ENCODE measurements at places on chromosomes 5 and 9.

DNA sequence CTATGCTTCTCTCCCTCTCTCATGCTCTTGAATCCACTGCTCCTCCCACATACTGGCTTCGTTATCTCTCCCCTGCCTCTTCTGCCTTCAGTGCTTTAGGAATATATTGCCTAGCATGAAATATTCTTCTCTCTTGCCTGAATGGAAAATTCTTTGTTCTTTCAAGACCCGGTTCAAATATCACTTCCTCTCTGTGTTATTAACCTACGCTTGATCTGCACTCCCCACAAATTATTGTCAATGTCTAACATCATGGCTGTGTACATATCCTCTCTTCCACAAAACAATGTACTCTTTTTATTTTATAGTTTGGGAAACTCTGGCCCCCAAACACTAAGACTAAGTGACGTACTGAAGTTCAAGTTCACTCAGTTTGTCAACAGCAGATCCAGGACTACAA lies 211.0 kb downstream of the SEC61B start:
- DNase-seq = no peak

DNA sequence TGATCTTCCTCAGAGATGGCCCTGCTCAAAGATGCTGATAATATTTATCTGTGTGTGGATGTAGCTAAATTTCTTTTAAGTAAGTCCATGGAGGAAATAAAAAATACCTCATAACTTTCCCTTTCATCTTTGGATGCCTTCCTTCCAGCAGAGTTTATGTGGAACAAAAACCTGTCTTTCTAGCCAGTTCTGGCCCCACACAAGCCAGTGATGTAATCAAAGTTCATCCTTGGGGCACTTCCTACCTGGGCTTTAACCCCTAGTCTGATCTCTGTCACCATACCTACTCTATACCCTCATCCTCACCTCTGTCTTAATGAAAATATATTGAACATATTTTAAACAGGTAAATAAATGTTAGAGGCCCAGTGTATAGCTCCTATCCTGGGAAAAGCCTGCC lies 39.8 kb upstream of the RASGRF2 start:
- DNase-seq = no peak

DNA sequence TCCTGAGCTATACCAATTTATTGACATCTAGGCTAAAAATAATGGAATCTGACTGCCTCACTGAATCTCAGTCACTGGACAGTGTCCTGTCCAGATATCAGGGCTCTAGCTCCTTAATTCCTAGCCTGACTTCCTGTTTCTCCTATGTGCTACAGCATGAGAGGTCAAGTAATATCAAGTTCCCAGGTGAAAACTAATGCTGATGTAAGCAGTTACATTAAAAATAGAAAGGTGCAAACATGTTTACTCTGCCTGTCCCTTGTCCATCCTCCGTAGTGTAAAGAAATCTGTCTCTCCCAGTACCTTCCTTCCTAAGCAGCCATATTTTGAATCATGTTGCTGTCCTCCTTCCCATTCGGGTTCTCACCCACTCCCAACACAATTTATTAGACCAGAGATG lies 145.9 kb upstream of the GHR start:
- DNase-seq = no peak

GRCh38 chr9:33659921-33660320 lies 135.4 kb upstream of the PRSS3 start:
- DNase-seq = no peak

GRCh38 chr5:156513123-156513815 lies 186.3 kb downstream of the SGCD start:
- DNase-seq = no peak

- no peak for DNase-seq
Observed at GRCh38 chr9:85876628-85877027, 64.3 kb upstream of the NAA35 start.

DNA sequence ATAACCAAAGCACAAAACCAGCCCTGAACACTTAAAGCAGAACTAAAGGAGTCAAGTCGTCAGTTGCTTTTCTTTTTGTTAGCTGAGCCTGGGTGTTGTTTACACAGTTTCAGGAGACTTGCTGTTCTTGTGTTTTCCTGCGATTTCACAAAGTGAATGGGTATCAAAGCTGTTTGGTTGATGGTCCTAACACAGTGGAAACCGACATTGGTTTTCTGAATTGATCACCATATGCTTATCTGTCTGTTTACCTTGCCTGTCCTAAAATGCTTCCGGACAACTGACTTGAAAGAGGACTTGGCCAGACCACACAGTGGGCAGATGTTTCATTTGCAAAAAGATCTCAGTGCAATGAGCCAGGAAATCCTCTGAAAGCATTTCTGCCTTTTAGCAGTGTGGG lies 676.4 kb downstream of the PRELID2 start:
- no peak for DNase-seq

DNA sequence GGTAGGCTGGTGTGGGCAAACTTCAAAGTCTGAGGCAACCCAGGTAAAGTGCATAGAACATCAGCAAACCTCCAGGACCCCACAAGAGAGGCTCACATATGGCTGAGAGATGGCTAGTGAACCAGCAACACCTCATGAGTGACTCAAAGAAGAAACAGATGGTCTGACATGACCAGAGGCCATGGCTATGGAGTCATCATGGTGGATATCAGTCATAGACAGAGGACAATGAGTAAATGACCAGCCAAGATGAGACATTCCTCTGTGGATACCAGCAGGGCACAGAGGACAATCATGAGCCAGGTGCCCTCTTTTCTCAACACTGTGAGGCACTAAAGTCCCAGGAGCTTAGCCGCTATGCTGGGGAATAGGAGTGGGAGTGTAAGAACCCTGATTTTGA lies 180.8 kb downstream of the RASEF start:
- no peak for DNase-seq

GRCh38 chr5:141777130-141777529 lies 95.1 kb upstream of the ARAP3 start:
- no peak for DNase-seq

- no peak for DNase-seq
Observed at GRCh38 chr5:55763746-55764420, 26.0 kb downstream of the DDX4 start.

GRCh38 chr5:100562821-100563220 lies 27.6 kb downstream of the FAM174A start:
- no peak for DNase-seq

GRCh38 chr9:117473293-117473692 lies 58.4 kb upstream of the ASTN2 start:
- no peak for DNase-seq

DNA sequence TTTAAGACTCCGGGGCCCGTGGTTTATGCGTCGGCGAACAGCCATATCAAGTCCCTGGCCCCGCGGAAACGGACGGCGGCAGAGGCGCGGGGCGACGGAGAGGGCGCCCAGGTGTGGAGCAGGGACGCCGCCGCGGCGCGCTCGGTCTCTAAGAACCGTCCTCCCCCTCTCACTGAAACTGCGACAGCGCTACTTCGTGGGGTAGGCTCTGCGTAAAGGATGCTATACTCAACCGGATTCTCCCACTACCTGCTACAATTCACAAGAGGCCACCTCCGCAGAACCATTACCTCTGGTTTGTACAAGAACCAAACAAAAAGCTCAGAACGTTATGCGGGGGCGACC lies 404 bp downstream of the MRNIP start:
- no peak for DNase-seq

DNA sequence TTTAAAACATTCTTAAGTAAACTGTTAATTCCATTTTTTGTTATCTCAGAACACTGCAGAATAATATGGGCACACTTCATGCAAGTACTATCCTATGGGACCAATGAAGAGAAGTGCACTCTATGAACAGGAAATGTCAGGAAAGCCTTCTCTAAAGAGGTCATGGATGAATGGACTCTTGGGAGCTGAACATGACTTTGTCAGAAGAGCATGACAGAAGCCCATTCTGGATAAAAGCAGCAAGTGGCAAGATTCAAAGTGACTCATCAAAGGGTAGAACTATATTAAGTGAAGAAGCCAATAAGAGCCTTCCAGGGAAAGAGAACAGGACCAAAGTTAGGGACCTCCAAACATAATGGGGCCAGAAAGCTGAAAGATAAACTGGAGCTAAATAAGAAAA lies 94.0 kb downstream of the RAPGEF6 start:
- no peak for DNase-seq

- DNase-seq = no peak
Observed at GRCh38 chr9:125649315-125649714, 57.7 kb downstream of the MAPKAP1 start.

DNA sequence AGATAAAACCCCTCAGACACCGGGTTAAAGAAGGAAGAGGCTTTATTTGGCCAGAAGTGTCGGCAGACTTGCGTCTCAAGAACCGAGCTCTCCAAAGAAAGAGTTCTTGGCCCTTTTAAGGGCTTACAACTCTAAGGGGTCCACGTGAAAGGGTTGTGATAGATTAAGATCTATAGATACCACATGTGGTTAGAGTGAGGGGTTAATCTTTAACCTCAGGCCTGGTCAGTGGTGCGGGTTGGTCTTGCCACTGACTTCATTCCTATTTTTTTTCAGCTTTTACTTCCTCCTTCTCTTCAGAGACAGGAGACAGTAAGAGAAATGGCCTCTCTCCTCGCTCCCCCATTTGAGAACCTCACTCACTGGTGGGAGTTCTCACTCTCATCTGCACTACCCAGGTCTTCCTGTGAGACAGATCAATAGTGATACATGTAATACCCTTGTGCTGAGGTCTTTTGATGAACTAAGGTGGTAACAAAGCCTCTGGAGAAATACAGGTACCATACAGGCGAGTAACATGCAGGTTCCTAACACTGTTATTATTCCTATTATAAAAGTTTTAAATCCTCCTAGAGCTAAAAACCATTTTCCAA lies 52.4 kb upstream of the COX7C start:
- DNase-seq = no peak

- DNase-seq = no peak
Observed at GRCh38 chr5:6598351-6598900, 34.4 kb downstream of the NSUN2 start.

DNA sequence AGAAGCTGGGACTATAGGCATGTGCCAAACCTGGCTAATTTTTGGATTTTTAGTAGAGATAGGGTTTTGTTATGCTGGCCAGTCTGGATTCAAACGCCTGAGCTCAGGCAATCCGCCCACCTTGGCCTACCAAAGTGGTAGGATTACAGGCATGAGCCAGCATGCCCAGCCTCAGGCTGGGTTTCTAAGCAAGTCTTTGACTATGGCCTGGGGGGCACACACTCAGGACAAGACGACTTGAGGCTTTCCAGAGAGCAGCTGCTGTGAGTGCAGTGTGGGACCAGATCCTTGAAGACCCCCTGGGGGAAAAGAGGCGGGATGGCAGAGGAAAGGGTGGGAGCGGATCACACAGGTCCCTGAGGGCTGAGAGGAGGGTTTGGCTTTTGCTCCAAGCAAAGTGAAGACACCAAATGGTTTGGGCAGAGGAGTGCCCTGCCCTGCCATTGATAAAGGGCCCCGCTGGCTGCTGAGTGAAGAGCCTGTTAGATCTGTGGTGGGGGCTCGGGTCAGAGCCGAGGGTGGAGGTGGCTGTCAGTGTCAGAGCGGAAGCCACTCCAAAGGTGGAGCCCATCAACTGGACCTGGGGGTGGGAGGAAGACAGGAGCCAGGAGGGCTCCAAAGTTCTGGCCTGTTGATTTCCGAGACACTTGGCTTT lies 46.8 kb upstream of the FUBP3 start:
- no peak for DNase-seq

DNA sequence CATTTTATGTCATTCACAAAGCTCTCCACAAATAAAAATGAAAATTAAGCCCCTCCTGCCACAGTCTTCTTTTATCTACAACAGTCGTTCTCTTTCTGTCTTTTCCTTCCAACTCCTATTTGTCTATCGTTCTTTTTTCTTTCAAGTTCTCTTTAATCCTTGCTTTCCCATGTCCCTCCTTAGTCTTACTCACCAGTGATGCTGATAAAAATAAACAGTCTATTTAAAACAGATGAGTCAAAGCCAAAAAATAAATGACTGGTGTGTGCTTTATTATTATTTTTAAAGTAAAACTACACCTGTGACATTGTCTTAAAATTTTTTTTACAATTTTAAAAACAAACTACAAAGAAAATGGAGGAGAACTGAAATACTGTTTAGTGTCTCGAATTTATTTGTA lies 137.1 kb upstream of the TMEM161B start:
- no peak for DNase-seq

GRCh38 chr9:96663506-96664120 lies 8.5 kb upstream of the PRXL2C start:
- DNase-seq = no peak

- DNase-seq = no peak
Observed at GRCh38 chr5:81023261-81023970, 63.3 kb downstream of the RASGRF2 start.

GRCh38 chr5:59673438-59674058 lies 220.0 kb downstream of the PDE4D start:
- DNase-seq = no peak

DNA sequence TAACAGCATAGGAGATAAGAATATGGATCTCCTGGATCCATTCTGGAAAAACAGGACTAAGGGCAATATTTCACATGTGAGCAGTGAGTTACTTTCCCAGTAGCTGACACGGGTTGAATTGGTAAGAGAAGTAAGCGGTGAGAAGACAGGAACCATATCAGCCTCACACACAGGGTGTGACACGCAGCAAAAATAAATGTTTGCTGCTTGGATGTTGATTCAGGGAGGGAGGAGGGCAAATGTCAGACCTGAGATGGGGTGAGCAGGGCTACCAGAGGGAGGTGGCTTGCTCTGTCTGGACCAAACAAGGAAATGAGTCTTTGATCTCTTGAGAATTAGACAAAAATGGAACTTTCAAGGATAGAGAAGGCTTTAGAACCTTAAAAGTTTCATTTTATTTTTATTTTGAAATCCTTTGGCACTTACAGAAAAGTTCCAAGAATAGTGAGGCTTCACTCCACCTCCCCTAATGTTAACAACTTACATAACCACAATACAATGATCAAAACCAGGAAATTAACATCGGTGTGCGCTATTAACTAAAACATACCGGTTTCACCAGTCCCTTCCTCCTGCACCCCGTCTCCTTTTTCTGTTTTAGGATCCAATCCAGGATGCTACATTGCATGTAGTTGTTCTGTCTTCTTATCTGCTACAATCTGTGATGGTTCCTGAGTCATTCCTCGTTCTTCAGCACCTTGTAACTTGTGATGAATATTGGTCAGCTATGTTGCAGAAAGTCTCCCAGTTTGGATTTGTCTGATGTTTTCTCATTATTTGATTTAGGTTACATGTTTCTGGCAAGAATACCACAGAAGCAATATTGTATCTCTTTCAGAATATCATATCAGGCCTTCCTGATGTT lies 20.5 kb upstream of the ARHGEF28 start:
- DNase-seq = no peak

GRCh38 chr5:80955082-80955590 lies 5.0 kb upstream of the RASGRF2 start:
- no peak for DNase-seq

GRCh38 chr9:87445646-87446045 lies 52.0 kb upstream of the DAPK1 start:
- no peak for DNase-seq

Measured in stimulated activated CD4-positive, alpha-beta T cell treated with anti-CD3 and anti-CD28 coated beads, TNF-alpha, amount 100 ng/mL, for 1 hour (primary cell).